ENCODE measurements at places on chromosomes 7 and 10. TPM values are rescaled to one million over a fixed set of nuclear protein-coding genes. Genes with fewer than 3 reads are reported as not detected.

Gene AGBL3
- 1.4 TPM for total RNA-seq

Gene CHCHD3
- total RNA-seq: 33.2 TPM

Gene TLL2
- 0.28 TPM for total RNA-seq

Gene CADPS2
- total RNA-seq: 22.2 TPM

Gene TMEM229A
- 51.7 TPM for total RNA-seq

Gene ATOH7
- total RNA-seq: not detected

Gene CFTR
- total RNA-seq: 5.6 TPM

Gene KAT6B
- total RNA-seq: 97.8 TPM

Gene PDE1C
- total RNA-seq: 4.2 TPM

Gene SLC16A12
- 4.4 TPM for total RNA-seq

Gene NPFFR1
- under 0.01 TPM for total RNA-seq

Gene DHTKD1
- total RNA-seq: 59.2 TPM

Gene HTR5A
- not detected for total RNA-seq

Gene LFNG
- 45.6 TPM for total RNA-seq

Gene OPN1SW
- total RNA-seq: not detected

Gene MBL2
- total RNA-seq: not detected

Gene PDAP1
- total RNA-seq: 103 TPM

Gene TYW1B
- total RNA-seq: 4.3 TPM

Gene CYP3A7
- total RNA-seq: not detected

Gene NODAL
- not detected for total RNA-seq

Gene CUZD1
- total RNA-seq: 0.23 TPM

Gene GPR15LG
- total RNA-seq: 3.1 TPM

Gene GIMAP5
- 11.1 TPM for total RNA-seq

Gene FGFR2
- 49.7 TPM for total RNA-seq

Gene INHBA
- 0.73 TPM for total RNA-seq

Gene PGAM2
- 9.7 TPM for total RNA-seq

Gene PRRT4
- 1.2 TPM for total RNA-seq

Gene ZKSCAN1
- 75.8 TPM for total RNA-seq

Gene ITPRID1
- total RNA-seq: not detected

Gene SGCE
- 113 TPM for total RNA-seq

Gene ODAD2
- 1.3 TPM for total RNA-seq

Gene SLC13A4
- total RNA-seq: not detected

Gene OR6V1
- not detected for total RNA-seq

Gene OR2A1
- total RNA-seq: not detected

All from prostate gland (tissue), 2 donors.